ENCODE measurements at places on chromosomes 4 and X.
A peak's percentile ranks its signal among the peaks of the same experiment; 100 is the strongest.

- no peak for DNase-seq
These were observed 114.0 kb upstream of the DCLK2 start for GRCh38 chr4:149964001-149964796.

DNA sequence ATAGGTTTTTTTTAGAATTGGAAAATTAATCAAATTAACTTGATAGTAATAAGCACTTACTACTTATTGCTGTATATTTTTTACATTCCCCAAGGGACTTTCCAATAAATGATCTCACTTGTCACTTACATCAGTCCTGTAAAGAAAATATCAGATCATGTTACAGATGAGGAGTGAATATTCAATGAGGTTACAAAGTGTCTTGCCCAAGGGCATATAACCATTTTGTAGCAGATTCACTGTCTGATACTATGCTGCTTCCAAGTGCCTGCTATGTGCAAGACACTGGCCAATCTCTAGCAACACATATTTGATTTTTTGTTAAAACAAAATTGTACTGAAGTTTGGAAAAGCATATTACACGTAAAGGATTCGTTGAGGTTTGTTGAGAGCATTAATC, 1287.7 kb downstream of the FAM133A start:
- DNase-seq, result no peak

GRCh38 chr4:3421470-3421869, 20.3 kb upstream of the HGFAC start:
- DNase-seq, result no peak

GRCh38 chr4:155984106-155984797, 30.6 kb upstream of the CTSO start:
- no peak for DNase-seq

DNA sequence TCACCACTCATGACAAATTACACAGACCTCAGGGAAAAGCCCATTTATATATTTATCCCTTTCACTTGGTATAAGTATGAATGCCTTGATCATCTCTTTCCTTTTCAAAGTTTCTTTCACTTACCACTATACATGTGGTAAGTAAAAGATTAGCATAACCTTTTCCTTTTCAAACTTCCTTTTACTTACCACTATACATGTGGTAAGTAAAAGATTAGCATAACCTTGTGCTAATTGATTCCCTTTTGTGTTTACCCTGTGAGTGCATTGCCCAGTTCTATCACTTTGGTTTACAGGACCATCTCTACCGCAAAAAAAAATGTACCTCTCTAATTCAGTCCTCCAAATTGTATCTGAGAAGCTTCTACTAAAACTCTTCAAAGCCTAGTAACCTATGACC, 32.7 kb upstream of the TCEANC start:
- peak; percentile 13 for DNase-seq

DNA sequence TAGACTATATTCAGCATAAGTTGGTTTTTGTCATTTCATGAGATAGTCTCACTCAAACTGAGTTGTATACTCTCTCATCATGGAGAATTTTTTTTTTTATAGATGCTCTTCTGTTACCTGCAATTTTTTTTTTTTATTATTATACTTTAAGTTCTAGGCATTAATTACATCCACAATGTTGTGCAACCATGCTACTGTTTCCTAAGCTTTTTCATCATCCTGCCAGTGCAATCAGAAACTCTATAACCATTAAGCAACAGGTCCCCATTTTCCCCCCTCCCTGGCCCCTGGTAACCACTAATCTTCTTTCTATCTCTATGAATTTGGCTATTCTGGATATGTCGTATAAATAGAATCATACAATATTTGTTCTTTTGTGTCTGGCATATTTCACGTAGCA, 321.6 kb downstream of the STIM2 start:
- DNase-seq, result no peak

DNA sequence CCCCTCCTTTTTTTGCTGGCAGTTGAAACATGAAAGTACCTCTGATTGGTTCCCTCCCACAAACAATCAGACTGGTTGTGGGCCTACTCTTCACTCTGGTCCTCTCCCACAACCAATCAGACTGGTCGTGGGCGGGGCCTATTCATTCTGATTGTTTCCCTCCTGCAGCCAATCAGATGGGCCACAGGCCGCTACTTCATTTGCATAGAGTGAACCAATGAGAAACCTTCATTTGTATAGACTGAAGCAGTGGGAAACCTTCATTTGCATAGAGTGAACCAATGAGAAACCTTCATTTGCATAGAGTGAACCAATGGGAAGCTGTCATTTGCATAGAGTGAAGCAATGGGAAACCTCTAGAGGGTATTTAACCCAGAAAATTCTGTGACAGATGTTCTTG, 55.2 kb downstream of the TRMT44 start:
- DNase-seq, result no peak

DNA sequence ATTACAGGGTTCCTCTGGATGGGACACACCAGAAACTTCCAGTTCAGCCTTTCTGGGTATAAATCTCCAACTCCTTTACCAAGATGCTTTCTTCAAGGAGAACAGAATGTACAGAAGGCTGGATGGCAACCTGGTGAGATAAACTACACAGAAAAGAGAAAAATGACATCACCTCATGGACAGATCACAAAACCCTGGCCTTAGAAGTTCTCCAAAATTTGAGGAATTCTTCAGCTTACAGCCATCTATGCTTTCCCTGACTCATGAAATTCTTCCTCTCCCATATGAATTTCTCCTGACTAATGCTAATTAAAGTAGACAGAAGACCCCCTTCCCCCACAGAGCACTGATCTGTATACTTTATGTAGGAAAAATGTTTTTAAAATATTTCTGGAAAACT, 345.4 kb downstream of the STIM2 start:
- no peak for DNase-seq

DNA sequence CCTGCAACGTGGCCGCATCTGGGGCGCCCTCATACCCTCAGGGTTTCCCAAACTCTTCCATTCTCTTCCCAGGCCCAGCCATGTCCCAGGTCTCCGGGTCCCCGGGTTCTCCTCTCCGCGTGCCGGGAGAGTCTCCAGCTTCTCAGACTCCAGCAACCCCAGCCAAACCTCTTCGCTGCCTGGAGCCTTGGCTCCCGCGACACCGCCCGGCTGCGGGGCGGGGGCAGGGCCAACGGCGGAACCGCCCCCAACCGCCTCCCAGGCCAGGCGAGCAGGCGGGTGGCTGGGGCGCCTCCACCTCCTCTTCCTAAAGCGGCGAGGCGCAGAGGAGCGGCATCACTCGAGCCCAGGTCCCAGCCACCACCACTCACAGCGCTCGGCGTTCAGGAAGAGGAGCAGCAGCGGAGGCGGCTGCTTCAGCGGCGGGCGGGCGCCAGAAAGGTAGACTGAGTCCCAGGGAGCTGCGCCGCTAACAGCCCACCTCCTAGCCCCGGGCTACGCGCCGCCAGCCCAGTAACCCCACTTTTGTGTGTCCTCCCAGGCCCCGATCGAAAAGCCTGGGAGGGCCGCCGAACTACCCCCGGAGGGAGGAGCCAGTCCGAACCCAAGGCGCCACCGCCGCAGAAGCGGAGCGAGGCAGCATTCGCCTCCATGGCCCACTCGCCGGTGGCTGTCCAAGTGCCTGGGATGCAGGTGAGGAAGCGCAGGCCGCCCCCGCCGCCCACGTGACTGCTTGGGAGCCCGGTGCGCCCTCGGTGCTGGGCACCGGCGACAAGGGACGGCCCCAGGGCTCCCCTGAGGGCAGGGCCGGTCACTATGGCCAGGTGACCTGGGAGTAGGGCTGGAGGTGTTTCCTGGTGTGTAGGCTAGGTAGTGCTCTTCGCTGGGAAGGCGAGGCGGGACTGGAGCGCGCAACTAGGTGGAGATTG, at the start of gene STK26:
TSS of gene STK26 (plus strand) at position 336 of the 929 bp plus-strand sequence. CDS start at position 652, 316 bp downstream.
- peak; percentile 89 for DNase-seq

- no peak for DNase-seq
These were observed 101.4 kb downstream of the CDS1 start for GRCh38 chr4:84684361-84684760.

DNA sequence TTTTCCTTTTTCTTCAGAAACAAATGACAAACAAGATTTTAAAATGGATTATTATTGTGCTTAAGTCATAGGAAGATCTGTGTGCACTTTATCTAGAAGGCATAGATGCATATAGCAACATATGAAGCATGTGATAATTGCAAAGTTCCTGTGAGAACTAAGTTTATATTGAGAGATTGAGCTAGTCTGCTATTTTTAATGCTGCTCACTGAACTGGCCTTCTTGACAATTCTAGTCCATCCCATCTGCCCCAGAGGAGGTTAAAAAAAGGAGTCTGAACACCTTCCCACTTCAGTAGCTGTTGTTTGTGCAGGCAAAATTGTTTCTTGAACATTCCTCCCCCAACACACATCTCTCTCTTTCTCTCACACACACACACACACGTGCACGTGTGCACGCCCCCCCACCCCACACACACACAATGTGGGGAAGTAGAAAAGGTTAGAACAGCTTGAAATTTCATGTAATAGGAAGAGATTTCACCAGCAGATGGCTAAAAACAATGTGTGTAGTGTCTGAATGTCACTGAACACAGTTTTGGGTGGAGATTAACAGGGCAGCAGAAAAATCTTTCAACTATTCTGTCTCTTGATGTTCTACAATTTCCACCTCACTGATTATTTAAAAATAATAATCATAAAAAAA, 108.0 kb downstream of the GPM6A start:
- no peak for DNase-seq

DNA sequence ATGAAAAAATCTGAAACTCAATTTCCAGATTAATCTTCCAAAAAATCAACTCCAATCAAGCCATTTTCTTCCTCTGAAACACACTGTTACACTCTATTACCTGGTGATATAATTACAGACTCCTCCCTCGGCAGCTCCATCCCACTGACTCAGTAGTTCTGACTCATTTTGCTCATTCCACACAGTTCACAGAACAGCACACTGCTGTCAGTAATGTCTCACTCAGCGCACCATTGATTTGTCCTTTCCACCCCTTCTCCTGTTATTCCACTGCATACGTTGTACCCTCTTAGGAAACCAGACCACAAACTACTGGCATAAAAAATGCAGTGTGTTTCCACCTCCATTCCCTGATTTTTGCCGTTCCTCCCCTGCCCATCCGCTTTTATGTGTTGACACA, 212.7 kb downstream of the SLIT2 start:
- DNase-seq, result no peak

DNA sequence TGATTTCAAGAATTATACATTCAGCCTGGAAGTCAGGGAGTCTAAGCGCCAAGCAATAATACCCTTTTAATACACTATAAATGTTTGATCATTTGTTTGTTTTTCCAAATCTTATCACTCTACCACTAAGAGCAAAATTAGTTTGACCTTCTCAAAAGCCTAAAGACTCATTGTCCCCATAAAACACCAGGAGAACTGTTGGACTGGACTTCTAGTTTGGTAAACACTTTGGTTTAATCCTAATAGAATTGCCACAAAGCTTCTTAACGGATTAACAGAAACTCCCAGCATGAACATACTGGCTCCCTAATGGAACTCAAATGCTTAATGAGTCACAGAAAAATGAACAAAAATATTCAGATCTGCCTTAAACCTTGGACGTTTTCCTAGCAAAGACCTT, 34.9 kb downstream of the SYTL5 start:
- no peak for DNase-seq

- no peak for DNase-seq
These were observed 53.9 kb upstream of the MMAA start for GRCh38 chr4:145565328-145565727.

DNA sequence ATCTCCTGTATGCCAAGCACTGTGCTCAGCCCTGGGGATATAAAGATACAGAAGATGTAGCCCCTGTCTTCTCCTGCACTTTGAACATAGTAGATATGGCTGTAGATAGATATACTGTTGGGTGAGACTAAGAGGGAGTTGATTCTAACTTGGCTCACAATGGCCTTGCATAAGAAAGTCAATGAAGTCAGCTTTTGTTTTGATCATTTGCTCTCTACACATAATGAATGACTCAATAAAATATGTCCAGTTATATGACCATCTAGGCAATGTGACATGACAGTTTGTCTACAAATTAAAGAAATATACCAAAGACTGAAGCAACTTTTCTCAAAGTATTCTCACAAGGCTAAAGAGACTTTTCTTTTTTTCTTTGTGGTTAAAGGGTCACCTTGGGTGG, 147.6 kb upstream of the DIPK2B start:
- no peak for DNase-seq

DNA sequence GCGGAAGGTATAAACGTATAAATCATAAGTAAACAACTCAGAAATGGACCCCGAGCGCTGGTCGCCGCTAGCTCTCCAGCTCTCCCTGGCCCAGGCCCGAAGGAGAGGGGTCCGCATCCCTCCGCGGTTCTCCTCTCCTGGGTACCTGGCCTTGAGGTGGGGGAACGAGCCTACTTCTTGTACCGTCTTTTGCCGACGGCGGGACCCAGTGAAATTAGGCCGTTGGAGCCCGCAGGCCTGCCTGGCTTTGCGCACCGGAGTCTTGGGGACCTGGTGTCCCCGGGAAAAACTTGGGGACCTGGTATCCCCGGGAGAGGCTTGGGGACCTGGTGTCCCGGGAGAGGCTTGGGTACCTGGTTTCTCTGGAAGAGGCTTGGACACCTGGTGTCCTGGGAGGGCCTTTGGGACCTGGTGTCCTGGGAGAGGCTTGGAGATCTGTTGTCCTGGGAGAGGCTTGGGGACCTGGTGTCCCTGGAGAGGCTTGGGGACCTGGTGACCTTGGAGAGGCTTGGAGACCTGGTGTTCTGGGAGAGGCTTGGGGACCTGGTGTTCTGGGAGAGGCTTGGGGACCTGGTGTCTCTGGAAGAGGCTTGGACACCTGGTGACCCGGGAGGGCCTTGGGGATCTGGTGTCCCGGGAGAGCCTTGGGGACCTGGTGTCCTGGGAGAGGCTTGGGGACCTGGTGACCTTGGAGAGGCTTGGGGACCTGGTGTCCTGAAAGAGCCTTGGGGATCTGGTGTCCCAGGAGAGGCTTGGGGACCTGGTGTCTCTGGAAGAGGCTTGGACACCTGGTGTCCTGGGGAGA, 12.0 kb downstream of the SHOX start:
- no peak for DNase-seq

DNA sequence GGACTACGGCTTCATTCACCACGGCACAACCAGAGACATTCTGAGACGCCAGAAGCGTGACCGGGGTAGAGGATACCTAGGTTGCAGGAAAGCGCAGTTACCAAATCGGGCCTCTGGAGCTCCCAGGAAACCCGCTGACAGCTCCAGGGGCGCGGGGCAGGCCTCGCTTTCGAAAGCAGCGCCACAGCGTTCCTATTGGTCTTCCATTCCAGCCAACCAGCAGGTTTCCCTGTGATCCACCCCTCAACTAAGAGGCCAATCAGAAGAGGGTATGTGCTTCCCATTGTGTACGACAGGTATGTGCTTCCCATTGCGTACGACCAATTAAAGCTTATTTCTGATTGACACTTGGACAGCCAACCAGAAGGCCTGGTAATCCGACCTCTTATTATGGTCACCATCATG, 14.9 kb downstream of the SNX12 start:
- peak; percentile 49 for DNase-seq

DNA sequence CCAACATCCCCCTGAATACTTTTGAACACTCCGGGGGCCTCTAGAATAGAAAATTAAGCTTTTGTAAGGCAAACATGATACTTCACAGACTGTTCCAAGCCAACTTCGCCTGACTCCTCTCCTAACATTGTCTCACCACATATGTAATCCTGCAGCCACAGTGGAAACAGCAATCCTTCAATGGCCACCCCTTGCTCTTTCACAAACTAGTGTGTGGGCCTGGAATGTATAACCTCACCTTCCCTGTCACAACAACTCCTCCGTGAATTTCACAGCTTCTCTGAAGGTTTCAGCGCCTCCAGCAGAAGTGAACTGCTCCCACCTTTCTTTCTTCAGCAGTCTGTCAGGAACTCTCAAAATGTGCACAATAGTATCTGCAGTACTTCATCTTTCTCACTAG, 185.1 kb downstream of the ADGRL3 start:
- no peak for DNase-seq
